NCI-H345 (cell line): ENCODE measurements at places on chromosomes 4 and X.

DNA sequence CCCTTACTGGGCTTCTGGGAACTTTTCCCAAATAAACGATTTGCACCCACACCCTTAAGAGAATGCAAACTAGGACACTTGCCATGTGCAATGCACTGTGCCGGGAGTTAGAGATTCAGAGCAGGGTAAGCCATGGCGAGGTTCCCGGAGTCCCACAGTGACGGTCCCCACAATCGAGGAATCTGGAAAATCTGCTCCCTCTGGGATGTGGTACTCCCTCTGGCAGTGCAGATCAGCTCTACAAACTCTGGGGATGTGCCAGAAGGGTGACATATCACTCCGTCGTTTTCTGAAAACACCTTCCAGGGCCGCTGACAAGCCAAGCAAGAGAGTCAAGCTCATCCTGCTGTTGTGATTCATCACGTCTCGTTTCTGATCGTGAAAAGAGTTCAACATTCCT is 537.5 kb downstream of the BCOR start:
- no peak for DNase-seq

DNA sequence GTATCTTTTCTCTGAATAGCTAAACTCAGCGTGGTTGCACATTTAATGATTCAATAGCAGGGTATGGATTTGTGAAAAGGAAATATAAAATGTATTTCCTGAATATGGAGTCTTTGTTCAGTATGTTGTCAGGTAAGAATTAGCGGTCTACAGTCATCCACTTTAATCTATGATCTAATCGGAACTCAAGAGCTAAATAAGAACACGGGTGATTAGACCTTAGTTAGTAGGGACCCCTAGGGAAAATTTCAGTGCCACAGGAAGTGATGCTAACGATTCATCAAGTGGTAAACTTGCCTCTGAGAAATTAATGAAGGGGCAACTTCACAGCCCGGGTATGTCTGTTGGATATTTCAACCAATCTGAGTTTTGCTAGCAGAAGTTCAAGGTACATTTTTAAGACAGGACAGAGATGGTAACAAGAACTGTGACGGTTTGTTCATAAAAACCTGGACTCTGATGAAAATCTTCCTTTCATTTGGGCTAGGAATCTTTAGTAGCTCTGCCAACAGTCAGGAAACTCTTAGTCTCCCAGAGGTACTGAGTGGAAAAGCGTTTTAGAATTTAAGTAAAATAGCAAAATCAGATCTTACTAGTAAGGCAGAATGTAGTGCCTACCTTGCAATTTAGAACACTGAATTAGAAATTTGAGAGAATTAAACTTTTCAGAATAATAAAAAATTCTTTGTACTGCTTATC is 47.1 kb downstream of the PCDH7 start:
- no peak for DNase-seq

GRCh38 chrX:38175139-38175538 is 45.5 kb downstream of the SRPX start:
- peak; percentile 89 for DNase-seq

- no peak for DNase-seq
These were observed 50.7 kb downstream of the MAP7D3 start for GRCh38 chrX:136200466-136200865.

DNA sequence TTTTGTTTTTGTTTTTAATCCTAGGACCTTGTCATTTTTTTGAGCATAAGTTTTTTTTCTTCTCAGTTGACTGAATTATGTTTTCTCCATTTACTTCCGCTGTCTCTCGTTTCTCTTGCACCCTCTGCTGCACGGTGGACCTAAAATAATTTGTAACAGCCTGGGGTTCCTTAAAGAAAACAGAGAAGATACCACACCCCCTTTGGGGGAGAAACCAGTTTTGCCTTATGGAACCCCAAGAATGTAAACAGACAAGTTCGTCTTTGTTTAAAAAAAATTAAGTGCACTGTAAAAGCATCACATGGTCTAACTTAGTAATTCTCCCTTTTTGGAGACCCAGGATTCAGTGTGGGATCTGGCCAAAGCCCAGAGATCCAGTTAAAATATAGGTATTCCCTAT is 32.8 kb upstream of the MAGEA4 start:
- no peak for DNase-seq

DNA sequence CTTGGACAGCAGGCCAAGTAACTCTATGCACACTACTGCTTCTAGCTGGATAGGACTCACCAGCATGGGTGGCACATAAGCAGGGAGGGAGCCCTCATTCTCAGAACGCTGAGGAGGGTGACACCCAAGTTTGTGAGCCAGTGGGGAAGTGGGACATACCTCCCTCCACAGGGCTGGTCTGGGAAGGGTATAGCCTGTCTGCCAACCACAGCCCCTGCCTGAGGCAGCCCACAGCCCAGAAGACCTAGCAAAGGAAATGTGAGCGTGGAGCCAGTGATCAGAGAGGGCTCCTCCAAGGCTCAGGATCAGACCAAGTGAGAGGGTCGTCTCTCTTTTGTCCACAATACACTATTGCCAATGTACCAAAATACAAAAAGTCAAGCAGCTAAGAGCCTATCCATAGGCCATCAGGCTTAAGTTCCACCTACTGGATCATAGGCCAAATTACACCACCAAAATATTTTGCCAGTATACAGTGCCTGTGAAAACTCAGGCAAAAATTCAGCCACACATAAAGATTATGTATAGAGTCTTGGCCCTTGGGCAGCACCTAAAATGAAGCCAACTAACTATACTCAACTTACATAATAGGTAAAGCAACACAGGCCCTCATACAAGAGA is 1203.1 kb downstream of the PCDH18 start:
- DNase-seq = no peak

- peak; percentile 69 for DNase-seq
These were observed 12.4 kb downstream of the GPAT3 start for GRCh38 chr4:83548151-83548905.

GRCh38 chrX:44915361-44915868 is 42.4 kb downstream of the KDM6A start:
- DNase-seq = no peak

- no peak for DNase-seq
These were observed 117.4 kb downstream of the ATRX start for GRCh38 chrX:77668391-77669237.

- DNase-seq = no peak
These were observed 3.5 kb downstream of the CXCL2 start for GRCh38 chr4:74095482-74095881.

DNA sequence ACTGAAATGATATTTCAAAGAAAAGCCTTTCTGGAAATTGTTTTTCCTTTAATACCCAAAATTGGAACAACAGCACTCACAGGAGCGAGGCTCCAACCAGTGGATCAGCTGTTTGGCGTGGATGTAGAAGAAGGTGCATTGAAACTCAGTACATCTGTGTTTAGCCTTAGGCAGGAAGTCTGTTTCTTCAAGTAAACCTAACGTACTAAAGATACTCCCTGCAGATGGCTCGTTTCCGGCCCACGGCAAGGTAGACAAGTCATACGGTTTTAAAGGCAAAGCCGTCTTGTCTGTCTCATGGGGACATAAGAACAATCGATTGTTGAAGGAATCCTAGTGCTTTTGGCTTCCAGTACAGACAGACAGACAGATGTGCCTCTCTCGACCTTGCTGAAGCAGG is 50.0 kb upstream of the CLCN4 start:
- no peak for DNase-seq

DNA sequence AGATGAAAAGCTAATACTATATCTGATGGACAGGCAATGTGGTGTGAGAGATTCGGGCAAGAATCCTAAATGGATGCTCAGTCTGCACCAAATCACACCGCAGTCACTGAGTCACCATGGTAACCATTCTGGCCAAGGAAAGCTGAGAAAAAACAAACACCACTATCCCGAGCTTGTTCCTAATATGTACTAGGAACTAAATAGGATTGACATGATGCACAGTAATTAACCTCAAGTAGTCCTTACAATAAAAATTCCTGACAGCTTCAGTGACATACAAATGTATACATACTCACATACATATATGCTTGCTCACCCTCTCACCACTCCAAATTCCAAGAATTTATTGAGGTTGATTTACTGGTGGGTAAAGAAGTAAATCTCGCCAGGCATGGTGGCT is 1.1 kb upstream of the RAB40A start:
- DNase-seq = no peak

DNA sequence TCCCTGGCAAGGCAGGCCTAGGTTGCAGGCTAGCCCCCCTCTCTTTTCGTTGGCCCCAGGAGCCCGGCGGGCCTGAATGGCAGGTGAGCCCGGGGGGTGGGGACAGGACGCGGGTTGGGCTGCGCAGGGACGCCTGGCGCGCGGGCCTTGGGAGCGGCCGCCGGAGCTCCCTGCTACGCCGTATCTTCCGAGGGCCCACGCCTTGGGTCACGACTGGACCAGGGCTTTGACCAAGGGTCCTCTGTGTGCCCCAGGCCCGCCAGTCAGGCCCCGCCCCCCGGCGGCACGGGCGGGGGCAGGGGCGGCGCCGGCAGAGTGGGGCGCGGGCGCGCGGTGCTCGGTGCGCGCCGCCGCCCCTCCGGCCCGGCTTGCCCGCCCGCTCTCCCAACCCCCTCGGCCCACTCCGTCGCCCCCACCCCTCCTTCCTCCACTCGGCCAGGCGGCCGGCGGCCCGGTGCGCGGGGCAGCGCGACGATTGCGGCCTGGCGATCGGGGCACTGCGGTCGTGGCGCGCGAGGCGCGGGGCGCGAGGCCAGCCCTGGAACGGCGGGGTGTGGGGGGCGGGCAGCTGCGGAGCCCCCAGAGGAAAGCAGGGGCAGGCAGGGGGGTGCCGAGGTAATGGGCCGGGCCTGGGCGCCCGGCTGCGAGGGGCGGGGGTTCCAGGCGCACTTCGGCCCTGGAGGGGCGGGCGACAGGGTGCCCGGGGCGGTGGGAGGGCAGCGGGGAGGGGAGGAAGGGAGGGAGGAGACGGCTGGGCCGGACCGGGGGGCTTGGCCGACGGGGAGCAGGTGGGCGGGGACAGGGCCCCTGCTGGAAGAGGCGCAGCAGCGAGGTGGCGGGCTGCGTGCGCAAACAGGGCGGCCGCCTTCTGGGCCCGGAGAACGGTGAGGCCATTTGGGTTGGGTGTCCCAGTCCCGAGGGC is at the start of gene PRRG3:
Gene PRRG3, plus strand, starts transcription at position 798 of the 922 bp plus-strand sequence. CDS start 3,357 bp downstream, outside the sequence.
- DNase-seq = no peak

DNA sequence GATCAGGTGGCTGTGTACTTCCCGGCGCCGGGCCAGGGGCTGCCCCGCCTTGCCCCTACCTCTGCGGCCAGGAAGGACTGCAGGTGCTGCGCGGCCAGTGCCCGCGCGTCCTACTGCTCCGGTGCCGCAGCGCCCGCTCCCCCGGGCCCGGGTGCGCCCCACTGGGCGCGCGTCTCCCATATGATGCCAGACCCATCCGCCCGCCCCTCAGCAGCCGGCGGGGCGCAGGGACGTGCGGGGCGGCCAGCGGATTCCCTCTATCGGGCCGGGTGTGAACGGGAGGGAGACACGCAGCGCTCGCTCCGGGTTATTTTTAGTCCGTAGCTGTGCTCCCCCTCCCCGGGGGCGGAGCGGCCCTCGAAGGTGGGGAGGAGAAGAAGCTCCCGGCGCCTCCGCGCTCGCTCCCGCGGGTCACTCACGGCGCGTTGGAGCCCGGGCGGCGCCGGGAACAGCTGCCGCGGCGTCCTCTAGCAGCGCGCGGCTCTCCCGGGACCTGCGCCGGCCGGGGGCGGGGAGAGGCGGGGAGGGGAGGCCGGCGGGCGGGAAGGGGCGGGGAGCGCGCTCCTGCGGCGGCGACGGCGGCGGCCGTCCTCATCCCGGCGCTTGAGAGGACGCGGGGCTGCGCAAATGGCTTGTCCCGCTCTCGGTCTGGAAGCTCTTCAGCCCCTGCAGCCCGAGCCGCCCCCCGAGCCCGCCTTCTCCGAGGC is 103.6 kb downstream of the UCHL1 start:
- DNase-seq = peak; percentile 67

DNA sequence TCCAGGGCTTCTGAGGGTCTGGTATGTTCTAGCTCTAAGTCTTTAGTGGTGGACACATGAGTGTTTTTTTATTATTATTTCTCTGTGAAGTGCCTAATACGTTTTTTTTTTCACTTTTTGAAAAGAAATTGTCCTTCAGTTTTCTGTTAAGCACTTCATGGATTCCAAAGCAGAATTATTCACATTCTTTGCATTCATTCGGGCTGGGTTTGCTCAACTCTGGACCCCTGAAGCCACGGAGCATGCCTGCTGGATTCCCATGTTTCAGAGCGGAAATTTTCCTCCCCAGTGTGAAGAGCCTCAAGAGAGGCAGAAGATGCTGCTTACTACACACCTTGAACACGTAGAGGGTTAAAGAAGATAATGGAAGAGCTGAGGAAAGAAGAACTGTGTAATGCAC is 107.5 kb downstream of the EGF start:
- no peak for DNase-seq

DNA sequence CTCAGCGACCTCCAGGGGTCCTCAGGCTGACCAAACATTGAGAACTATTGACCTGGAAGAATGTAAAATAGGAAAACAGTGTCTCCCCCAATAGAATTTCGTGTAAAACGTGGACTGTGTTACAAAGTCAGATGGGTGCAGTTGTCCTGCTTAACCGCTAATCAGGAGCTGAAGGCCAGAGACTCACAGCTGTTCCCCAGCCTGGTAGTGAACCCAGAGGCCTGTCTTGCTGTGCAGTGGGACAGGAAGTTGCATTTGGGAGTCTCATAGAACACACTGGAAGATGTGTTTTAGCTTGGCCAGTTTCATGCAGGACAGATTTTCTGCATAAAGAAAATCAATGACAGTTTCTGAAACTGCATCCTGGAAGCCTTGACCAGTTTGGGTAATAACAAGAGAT is 151.5 kb downstream of the PTTG2 start:
- no peak for DNase-seq

- no peak for DNase-seq
These were observed 113.5 kb downstream of the RPA4 start for GRCh38 chrX:96997196-96997595.

GRCh38 chrX:121902463-121902862 is 855.1 kb downstream of the GLUD2 start:
- DNase-seq = no peak

- no peak for DNase-seq
These were observed 27.4 kb downstream of the CCKAR start for GRCh38 chr4:26462874-26463273.

GRCh38 chr4:186104114-186104889 is at the start of gene FAM149A:
Gene FAM149A (plus strand): TSS chr4:186104704.
- peak; percentile 62 for DNase-seq

- no peak for DNase-seq
These were observed 32.8 kb downstream of the FAM149A start for GRCh38 chr4:186137196-186137794.

GRCh38 chr4:104494822-104495559 is at the start of gene CXXC4:
Gene CXXC4 (minus strand): TSS chr4:104494894. CDS start chr4:104491802, 3,092 bp downstream.
- peak; percentile 88 for DNase-seq

DNA sequence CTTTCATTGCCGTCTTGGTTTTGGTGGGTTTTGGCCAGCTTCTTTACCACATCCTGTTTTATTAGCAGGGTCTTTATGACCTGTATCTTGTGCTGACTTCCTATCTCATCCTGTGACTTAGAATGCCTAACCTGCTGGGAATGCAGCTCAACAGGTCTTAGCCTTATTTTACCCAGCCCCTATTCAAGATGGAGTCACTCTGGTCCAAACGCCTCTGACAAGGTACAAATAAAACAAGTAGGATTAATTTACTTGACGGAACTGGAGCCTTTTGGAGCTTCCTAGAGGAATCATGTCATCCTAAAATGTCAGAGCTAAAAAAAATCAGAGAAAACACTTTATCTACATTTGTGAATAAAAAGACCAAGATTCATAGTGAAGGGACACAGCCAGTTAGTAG is 66.2 kb upstream of the ATXN3L start:
- no peak for DNase-seq
